ENCODE measurements at places on chromosomes 1 and 21.

DNA sequence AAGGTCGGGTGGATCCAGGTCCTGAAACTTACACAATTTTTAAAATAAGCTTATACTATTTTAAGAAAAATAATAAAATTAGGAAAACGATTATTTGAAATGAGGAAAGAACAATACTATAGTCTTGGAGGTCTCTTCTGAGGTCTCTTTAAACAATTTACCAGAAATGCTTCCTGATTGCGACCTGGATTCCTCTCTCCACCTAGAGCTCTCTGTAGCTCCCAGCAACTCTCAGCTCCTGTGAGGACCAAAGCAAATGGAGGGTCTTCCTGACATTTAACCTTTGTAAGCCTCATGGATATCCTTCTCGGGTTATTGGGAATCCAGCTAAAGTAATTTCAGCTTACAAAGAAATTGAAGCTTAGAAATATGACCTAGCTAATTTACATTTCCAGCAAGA is 886 bp downstream of the BTBD8 start:
- no peaks in the 10 kb centered on the region for H3K27me3 ChIP-seq
- H3K4me1 ChIP-seq = peaks cover 14% of the 10 kb centered on the region
- no peak overlapping the region for H3K27ac ChIP-seq
- peak overlapping the region; percentile 93 for H3K4me3 ChIP-seq
- peaks cover 13% of the 10 kb centered on the region for H3K36me3 ChIP-seq

DNA sequence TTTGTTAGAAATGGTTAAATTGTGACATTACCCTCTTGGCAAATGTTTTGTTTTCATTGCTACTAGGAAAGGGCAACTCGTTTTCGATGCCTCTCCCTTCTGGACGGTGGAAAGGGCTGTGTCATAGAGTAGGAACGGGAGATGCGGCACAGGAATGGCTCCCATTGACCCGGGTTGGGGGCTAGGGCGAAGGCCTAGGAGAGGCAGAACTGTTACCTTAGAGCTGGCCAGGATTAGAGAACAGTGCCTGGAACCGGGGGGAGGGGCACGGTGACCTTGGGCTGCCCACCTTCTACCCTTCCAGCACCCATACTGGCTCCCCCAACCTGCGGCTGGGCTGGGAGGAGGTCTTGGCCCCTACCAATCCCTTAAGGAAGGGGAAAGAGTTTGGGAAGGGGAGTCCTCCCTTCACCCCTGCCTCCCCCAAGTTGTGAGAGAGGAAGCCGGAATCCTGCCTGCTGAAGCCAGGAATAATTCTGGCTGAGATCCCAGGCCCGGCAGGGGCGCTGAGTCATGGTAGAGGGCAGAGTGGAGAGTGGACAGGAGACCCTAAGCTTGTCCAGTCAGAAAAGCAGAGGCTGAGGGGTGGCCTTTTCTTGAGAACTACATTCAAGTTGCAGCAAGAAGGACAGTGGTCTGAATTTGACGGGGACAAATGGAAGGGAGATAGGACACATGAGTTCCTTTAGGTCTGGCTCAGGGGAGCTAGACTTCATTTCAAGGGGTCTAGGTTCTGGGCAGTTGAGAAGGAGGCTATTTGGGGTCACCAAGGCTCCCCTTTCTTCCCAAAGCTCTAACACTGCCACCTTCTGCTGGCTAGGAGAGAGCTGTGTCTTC is 8.2 kb downstream of the LMNA start:
- DNase-seq = no peak
- no peaks in the 10 kb centered on the region for H3K27me3 ChIP-seq
- peaks cover 40% of the 10 kb centered on the region for H3K4me1 ChIP-seq
- no peaks in the 10 kb centered on the region for H3K36me3 ChIP-seq
- H3K27ac ChIP-seq = no peak overlapping the region

DNA sequence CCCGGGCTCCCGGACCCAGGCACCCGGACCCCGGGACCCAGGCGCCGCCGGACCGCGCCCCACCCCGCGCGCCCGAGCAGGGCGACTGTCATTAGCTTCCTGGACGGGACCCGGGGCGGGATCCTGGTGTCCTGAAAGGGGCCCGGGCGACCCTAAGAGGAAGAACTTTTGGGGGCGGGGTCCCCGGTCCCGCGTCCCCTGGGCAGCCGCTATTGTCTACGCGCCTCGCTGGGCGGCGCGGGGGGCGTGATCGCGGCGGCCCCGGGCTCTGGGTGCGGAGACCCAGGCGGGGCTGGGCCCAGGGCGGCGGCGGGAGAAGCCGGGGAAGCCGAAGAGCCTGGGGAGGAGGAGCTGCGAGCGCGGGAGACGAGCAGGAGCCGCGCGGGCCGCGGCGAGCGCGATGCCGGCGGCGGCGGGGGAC is 465 bp downstream of the HUNK start:
- H3K27me3 ChIP-seq = peaks cover 42% of the 10 kb centered on the region
- H3K4me1 ChIP-seq = no peaks in the 10 kb centered on the region
- DNase-seq = no peak

- no peaks in the 10 kb centered on the region for H3K36me3 ChIP-seq
- H3K27ac ChIP-seq = no peak overlapping the region
- H3K4me1 ChIP-seq = peaks cover 5% of the 10 kb centered on the region
- DNase-seq = no peak
- H3K27me3 ChIP-seq = peaks cover 2% of the 10 kb centered on the region
These were observed 17.2 kb downstream of the DSCAM start for GRCh38 chr21:40829791-40830190.

All from natural killer cell treated with Interleukin-12 subunit alpha and Interleukin-12 subunit beta and Interleukin-15 and Interleukin-18, amount 100 ng/mL, for 72 hours (primary cell).